ENCODE measurements at places on chromosomes 1 and 21.

DNA sequence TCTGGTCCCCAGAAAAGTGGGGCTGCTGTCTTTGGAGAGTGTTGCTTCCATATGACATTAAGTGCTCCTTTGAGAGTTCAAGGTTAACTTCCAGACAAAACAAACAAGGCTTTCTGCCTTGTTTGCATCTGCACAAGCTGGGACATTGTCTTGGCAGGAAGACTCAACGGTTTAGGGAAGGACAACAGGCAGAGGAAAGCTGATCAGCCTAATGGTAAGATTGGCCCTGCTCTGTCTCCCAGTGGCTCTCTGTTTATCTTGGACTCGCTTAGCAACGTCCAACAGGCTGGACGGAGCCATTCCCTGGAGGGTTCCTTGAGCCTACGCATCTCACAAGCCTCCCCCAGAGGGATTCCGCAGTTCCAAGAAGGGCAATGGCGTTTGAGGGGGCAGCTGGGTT lies 62.2 kb upstream of the SLC44A3 start:
- no peak for DNase-seq

DNA sequence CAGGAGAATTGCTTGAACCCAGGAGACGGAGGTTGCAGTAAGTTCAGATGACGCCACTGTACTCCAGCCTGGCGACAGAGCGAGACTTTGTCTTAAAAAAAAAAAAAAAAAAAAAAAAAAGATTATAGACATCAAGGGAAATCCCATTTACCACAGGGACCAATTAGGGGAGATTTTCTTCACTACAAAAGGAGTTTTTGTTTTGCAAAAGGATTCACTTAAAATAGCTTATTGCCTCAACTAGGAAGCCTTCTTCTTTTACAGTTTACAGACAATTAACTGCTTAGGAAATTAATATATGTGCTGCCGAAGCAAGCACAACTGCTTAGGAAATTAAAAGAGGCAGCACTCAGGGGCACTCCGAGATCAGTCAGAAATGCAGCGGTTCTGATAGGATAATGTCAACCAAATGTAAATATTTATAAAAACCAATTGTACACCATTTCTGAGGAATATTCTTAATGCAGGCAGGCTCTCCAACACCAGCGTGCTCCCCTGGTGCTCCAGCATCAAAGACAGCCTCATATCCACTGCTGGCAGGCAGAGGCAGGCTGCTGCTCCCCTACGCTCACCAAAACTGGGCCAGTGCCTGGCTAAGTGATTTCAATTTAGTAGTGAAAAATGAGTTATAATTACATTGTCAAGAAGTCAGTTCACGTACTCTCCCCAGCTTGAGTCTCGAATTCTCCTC lies 107.9 kb upstream of the RAB4A start:
- no peak for DNase-seq

DNA sequence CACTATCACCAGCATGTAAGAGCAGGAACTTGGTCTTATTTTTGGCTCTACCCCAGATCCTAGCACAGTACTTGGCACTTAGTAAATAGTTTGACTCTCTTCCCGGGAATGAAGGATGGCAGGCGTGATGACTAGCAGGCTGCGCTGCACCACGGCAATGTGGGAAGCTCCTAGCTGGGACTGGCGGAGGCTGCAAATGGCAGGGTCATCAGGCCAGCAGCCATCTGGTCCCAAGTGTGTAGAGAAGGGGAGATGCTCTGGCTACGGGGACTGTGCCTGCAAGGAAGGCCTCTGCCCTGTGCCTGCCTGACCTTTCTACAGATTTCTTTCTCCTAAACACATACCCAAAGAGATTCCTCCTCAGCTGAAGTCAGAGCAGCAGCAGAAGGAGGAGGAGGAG lies 95.0 kb downstream of the KCND3 start:
- DNase-seq, result no peak

GRCh38 chr1:191729742-191730141 lies 428.5 kb upstream of the RGS18 start:
- DNase-seq, result no peak

DNA sequence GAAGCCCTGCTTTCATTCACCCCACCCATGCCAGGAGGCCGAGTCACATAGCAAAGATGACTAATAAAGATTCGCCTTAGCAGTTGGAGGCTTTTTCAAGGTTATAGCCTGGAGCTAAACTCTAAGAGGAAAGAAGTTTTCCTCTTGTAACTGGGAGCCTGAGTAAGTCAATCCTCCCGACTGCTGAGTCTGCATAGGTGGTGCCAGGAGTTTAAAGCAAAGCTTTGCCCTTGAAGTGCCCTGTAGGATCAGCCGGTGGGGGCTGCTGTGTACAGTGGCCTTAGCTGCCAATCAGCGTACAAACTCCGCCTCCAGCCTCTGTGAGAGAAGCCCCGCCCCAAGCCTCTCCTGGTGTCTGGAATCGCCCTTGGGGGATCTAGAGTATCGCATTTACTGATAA lies 147.5 kb upstream of the SPATA6 start:
- DNase-seq, result no peak

DNA sequence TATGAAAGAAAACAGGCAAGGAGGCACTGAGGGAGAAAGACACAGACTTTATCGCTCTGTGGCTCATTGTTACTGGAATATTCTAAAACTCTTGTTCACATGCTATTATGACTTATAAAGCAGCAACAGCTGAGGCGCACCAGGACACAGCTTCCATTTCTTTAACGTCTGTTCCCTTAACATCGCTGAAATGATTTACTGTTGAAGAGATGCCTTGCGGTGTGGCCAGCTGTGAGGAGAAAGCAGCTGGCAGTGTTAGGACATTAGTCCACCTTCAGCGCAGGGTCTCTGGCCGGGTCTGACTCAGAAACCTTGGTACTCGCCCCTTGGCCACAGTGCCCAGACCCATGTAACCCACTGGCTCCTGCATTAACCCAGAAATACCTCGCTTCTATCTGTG lies 3.1 kb upstream of the PER3 start:
- DNase-seq, result no peak

DNA sequence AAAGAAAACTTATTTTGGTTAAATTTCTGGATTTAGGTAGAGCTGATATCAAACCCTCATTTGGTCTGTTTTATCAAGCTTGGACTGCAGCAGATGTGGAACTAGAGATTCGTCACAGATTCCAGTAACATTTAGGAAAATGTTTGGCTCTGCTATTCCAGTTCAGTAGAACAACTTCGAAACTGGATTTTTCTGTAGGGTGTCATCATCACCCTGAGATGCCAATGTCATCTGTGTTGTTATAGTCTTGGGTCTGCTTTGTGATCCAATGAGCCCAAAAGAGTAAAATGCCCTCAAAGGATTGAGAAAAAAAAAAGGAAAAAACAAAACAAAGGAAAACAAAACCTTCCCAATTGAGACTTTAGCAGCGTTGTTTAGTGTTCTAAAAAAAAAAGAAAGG lies 55.4 kb downstream of the LAMC2 start:
- no peak for DNase-seq

DNA sequence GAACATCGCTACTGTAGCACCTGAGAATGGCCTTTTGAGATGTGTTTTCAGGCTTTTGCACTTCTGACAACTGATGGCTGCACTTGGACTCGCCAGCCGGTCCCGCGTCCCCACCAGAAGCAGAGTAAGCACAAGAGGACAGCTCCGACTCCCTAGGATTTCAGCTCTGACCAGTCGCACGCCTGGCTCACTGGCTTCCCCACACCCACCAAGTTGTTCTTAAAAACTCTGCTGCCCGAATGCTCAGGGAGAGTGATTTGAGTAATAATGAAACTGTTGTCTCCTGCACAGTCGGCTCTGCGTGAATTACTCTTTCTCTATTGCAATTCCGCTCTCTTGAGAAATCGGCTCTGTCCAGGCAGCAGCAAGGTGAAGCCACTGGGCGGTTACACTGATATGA lies 40.2 kb upstream of the NLRP3 start:
- DNase-seq, result no peak

GRCh38 chr1:153796786-153797659 lies 21.8 kb downstream of the SLC27A3 start:
- peak; percentile 54 for DNase-seq

DNA sequence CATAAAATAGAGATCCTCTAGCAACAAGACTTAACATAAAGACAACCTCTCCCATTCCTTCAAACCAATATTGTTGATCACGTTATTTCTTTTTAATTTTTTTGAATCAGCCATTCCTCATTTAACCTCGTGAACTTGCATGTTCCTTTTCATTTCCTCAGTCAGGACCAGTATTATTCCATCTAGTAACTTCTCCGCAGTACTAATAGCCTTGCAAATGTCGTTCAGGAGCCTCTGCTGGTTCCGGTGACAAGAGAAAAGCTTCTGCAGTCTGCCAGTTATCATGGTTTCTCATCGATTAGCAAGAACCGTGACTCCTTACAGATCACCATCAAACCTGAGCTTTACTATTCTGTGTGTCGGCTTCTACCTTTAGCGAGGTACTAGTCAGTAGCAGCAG lies 3.0 kb downstream of the APP start:
- no peak for DNase-seq

- peak; percentile 33 for DNase-seq
Observed at GRCh38 chr1:174217787-174218574, 58.7 kb downstream of the RABGAP1L start.

GRCh38 chr21:21690068-21690665 lies 692.0 kb downstream of the NCAM2 start:
- no peak for DNase-seq

DNA sequence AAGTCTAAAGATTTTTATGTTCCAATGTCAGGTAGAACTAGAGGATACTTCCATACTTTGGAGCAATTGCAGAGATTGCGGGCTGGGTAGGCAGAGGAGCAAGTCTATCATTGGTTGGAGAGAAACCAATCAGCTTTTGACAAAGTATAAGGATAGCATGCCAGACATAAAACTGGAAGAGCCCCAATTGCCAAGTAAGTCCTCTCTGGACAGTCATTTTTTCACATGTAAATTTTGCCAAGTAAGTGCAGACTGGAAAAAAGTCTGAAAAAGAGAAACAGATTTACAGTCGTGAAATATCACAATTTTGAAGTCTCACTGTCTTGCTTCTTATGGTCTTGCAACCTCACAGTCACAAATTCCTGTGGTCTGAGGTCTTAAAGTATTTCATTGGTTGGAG lies 131.4 kb upstream of the C21orf91 start:
- no peak for DNase-seq

GRCh38 chr1:154578058-154578418 lies 10.5 kb downstream of the CHRNB2 start:
- DNase-seq, result no peak

DNA sequence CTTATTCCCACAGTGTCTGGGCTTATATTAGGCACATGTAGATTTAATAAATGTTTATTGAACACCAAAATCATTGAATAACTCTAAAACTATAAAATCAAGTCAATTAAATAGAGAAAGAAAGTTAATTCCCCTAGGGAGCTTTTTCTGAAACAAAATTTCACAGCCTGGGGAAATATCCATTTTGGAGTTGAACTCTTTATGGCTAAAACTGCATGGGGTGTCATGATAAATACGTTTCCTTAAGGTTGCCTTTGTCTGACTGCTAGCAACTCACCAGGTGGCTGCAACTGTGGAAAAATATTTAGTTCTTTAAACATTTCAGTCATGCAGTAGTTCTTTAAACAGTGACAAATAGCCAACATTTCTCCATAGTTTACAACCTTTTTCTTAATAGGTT lies 496.1 kb downstream of the LRRIQ3 start:
- DNase-seq, result no peak

DNA sequence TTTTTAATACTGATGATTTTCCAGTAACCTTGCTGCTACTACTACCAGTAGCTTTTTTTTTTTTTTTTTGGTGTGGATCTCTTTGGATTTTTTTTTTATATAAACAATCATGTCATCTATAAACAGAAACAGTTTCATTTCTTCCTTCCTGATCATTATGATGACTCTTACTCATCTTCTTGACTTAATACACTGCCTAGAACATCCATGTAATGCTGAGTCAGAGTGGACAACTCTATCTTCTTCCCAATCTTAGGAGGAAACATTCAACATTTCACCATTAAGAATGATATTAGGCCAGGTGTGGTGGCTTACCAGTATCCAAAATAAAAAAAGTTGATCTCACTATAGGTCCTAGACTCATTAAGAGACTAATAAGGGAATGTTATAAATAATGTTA lies 69.1 kb downstream of the RUSC1 start:
- DNase-seq, result no peak

DNA sequence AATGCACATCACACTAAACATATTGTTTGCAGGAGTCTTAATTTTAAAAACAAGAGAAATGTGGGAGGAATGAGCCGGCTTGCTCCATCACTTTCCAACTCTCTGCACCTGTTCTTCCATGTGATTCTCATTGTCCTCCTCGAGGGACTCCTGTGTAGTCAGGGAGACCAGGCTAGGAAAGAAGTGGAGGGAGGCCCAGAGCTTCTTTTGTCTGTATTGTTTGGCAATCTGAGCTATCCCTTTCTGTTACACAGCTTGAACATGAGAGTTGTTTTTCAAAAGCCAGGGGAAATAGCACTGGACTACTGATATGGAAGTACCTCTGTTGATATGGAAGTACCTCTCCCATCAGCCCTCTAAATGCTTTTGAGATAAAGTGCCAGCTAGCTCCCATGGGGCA lies 18.8 kb upstream of the LRRC8D start:
- no peak for DNase-seq

DNA sequence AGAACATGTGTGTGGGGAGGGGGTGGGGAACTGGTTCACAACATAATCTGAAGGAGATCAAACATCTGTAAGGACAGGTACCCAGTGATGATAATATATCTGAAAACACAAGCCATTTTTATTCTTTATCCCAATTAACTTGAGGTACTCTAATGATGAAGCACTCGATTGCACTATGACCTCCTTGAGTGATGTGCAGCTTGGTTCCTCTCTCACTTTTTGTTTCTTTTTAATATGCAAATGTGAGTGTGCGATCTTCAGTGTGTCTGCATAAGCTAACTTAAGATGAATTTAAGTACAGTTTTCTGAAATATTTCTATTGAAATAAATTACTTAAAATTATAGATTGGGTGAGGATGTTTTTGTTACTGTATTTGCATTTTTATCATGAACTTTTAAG lies 50.6 kb upstream of the ANGPTL1 start:
- no peak for DNase-seq

GRCh38 chr1:214224611-214225354 lies 56.2 kb upstream of the SMYD2 start:
- DNase-seq, result no peak

DNA sequence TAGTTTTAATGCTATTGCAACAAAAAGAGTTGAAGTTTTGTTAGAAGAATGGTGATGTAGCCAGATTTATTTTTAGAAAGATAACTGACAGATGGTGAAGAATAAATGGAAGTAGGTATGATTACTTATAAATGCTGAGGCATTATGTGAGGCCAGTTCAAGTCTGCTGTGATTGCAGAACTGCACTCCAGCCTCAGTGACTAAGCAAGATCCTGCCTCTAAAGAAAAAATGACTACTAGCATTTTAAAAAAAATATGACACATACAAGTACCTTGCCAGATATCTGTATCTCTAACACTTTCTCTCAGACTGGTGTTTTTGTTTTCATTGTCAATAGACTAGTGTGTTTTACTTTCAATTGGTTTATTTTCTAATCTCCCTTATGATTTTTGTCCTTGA lies 1242.4 kb upstream of the ADGRL4 start:
- no peak for DNase-seq
